CD4-positive, alpha-beta T cell treated with Interleukin-15 for 4 hours (primary cell): ENCODE measurements at places on chromosomes 5 and 9.

DNA sequence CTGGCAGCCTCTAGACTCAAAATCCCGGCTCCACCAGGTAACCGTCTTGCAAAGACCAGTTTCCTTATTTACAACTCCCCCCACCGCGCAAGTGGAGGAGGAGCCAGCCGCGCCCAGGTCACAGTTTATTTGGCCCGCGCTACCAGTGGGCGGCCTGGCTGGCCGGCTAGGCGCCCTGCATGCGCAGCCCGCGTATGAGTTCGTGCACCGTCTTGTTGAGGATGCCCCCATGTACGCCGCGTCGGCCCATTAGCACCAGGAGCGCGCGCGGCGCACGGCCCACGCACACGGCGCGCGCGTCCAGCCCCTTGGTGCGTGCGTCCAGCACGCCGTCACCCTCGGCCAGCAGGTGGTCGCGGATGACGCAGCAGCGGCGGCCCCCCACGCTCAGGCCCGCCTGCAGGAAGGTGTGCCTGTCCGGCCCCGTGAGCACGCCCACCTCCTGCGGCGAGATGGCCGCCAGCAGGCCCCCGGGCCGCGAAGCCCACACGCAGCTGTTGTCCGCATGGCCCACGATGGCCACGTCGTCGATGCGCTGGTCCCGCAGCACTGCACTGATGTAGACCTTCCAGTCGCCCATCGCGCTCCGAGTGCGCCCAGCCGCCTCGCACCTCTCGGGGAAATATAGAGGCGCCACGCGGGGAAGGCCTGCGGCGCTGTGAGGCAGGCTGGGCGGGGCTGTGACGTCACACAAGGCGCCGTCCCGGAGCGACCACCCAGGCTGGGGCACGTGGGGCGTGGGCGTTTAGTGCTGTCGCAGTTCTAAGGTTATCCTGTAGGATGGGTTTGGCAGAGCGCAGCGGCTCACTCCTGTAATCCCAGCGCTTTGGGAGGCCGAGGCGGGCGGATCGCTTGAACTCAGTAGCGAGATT, at the start of gene PFN3:
TSS of gene PFN3 (minus strand) at position 665 of the 872 bp plus-strand sequence. CDS start at position 580, 85 bp downstream.
- DNase-seq, result no peak

DNA sequence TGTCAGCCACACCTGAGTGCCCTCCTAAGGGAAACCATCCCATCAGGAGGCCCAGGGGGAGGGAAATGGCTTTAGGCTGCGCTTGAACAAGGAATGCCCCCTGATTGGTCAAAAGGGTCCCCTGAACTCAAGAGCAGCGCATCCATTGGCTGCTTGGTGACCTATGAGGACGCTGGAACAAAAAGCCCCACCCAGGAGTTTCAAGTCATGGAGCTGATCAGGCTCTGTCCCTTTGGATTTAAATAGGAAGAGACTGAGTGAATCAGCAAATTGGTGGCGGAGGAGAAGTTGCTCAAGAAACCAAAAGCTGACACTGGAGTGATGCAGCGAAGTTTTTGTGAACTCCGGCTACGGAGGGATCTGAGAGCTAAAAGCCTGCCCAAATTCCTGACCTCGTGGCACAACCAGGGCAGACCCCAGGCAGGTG, 66.7 kb downstream of the SMIM23 start:
- no peak for DNase-seq

GRCh38 chr5:93874491-93874890, 133.1 kb upstream of the POU5F2 start:
- no peak for DNase-seq

DNA sequence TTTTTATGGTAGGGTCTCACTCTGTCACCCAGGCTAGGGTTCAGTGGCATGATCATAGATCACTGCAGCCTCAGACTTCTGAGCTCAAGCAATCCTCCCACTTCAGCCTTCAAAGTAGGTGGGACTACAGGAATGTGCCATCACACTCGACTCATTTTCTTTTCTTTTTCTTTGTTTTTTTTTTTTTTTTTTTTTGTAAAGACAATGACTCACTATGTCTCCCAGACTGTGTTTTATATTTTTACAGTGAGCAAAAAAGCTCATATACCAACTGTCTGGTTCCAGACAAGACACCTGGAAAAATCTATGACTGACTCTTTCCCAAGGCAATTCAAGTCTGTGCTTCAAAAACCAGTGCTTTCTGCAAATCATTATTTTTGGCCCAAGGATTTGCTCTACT, 10.8 kb upstream of the FOXD1 start:
- DNase-seq, result no peak

GRCh38 chr9:76027416-76027815, 136.9 kb downstream of the PCSK5 start:
- peak; percentile 26 for DNase-seq

GRCh38 chr5:138954257-138955012, 79.3 kb upstream of the LRRTM2 start:
- no peak for DNase-seq

GRCh38 chr9:87781331-87781730, 55.4 kb downstream of the CTSL start:
- no peak for DNase-seq

GRCh38 chr5:103582364-103582763, 19.8 kb upstream of the NUDT12 start:
- DNase-seq, result no peak

- DNase-seq, result no peak
Measured at GRCh38 chr9:98862936-98863335, 55.5 kb downstream of the GALNT12 start.

GRCh38 chr5:107564931-107565372, 105.8 kb downstream of the EFNA5 start:
- DNase-seq, result no peak

GRCh38 chr5:132943362-132944022, 19.9 kb downstream of the AFF4 start:
- DNase-seq, result no peak

DNA sequence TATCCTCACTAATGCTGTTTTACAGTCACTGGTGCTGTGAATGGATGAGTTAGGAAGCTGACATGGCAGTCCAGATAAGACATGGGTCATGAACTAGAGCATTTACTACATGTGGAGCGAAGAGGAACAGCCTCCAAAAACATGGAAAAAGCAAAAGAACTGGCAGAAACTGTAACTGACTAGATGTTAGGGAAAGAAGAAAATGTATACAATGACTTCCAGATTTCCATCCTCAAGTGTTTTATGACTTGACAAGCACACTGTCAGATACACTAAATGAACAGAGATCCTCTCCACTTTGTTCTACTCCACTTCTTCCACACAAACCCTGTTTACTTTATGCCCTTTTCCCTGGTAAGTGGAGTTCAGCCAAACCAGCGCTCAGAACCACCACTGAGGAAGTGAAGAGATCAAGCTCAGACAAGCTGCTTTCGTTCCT, 11.5 kb downstream of the HMGCS1 start:
- no peak for DNase-seq

DNA sequence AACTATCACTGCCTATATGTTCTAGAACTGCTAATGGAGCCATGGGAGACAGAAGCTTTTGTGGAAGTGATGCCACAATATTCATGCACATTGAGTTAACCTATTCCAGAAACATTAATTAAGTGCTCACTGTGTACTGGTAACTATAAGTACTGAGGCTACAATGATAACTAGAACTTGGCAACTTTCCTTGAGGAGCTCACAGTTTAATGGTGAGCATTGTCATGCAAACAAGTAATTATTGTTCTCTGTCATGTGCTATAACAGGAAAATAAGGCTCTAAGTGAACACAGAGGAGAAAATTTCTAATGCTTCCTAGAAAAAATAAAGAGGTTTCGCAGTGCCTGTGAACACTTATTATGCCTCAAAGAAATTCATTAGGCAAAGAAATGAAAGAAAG, 142.2 kb downstream of the BAAT start:
- no peak for DNase-seq

- no peak for DNase-seq
Measured at GRCh38 chr9:135772056-135772646, 70.2 kb downstream of the KCNT1 start.

DNA sequence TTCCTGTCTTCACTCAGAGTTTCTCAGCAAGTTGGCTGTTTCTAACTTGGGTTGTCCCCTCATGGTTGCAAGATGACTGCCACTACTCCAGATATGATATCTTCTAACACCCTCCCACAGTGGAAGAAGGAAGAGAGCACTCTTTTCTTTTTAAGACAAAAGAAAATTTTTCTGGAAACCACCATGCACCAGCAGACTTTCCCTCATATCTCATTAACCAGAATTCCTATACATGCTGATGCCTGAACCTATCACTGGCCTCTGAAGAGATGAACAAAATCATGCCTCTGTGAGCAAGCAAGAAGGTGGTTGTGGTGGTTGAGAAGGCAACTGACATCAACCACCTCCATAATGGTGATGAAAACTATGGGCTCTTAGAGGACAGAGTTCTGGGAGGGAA, 56.8 kb downstream of the FEM1C start:
- no peak for DNase-seq

DNA sequence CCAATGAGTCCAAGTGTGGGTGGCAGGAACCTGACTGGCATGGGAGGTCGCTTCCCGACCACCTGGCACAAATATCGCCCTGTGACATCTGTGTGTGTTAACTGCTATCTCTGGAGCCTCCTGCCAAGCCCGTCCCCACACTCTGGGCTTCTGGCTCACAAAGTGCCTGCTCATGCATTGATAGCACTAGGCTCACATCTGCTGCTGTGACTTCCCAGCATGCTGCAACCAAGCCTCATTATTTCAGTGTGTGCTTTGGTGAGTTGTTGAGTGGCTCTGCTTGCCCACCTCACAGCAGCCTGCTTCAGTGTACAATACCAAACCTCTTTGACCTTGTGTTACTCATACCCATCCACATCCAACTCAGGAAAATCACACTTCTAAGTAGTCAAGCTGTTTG, 139.8 kb downstream of the APBA1 start:
- DNase-seq, result no peak
